Hematopoietic multipotent progenitor cell treated with erythropoietin and hydrocortisone succinate and interleukin-3 and kit ligand, for 17 days (in vitro differentiated cells): ENCODE measurements at places on chromosomes 13 and 19.
A peak's percentile ranks its signal among the peaks of the same experiment; 100 is the strongest.

- DNase-seq = no peak
These were observed at the start of gene ZNF442 for GRCh38 chr19:12365236-12366162. Gene ZNF442 (minus strand): TSS chr19:12365683. CDS start chr19:12363631, 2,052 bp downstream.

DNA sequence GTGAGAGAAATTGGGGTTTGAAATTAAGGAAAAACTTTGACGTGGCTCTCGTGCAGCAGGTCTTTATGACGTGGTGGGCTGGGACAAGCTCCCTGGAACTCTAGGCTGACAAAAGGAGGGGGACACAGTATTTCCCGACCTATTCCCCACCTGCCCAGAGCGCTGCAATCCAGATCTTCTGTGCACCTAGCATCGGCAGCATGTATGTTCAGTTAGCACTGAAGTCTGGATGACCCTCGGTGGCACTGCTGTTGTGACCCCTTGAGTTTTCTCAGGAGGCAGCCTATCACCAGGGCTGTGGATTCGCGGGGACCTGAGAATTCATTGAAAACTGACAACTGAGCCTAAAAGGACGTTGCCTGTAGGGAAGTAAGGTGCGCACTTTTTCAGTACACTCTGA, 9.1 kb upstream of the ZNF536 start:
- no peak for DNase-seq

- DNase-seq = peak; percentile 65
These were observed 469 bp downstream of the COX6B2 start for GRCh38 chr19:55353803-55354697.

DNA sequence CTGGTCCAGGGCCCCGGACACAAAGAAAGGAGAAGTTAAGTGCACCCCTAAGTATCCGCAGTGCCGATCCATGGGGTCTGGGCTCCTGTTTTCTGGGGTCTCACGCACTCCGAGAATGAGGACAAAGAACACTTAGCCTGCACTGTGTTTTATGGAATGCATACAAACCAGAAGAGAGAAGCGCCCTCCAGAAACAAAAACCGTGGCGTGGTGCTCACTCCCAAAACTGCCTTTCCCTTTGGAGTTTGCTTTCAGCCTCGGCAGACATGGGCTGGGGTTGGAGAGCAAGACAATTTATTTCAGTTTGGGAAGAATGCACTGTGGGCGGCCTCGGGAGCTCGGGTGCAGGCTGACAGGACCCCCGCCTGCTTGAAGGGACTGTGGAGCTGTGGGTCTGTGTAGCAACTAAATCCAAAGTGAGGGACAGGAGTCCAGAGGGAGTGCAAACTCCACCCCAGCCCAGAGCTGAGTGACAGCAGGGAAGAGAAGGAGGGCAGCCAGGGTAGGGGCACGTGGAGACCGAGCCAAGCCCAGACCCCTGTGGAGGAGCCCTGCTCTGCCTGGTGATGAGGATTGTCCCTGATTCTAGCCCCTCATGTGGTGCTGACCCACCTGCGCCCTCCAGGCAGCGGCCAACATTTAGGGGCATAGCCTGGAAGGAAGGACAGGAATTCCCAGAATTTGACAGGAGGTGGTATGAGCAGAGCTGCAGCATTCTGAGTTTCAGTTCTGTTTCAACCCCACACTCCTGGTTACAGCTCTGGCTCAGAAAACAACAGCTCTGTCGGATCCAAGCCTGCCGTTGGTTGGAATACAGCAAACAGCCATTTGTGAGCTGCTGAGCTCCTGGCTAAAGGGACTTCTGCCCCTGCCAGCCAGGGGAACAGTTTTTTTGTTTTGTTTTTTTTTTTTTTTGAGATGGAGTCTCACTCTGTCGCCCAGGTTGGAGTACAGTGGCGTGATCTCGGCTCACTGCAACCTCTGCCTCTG, 37.8 kb upstream of the POP4 start:
- no peak for DNase-seq

DNA sequence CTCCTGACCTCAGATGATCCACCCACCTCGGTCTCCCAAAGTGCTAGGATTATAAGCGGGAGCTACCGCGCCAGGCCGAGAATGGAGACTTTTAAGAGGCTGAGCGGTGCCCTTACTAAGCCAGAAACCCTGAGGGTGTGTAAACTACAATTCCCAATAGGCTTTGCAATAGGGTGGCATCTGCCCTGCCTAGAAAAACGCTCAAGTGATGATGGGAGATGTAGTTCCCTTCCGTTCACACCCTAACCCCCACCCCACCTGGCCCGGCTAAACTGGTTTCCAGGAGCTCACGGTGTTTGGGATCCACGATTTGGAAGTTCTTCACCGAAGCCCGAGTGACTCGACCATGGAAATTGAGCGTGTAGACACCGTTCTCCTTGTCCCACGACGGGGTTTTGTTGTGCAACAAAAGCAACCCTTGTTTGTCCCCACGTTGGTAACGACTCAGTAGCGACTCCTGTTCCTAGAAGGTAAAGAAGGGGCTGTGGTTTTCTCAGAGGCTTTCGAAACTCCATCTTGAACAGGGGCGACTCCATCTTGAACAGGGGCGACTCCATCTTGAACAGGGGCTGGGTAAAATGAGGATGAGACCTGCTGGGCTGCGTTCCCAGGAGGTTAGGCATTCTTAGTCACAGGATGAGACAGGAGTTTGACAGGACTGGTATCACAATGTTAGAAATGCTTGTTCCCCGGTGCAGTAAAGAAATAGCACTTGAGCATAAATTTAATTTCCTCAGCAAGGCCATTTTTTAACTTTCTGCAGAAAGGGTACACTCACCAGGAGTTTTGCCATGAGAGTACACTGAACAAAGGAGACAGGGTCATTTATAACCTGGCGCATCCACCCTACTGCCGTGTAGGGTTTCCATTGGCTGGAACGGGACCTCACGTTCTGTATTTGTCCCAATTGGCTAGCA, 9.8 kb downstream of the PPP1R15A start:
- peak; percentile 48 for DNase-seq

DNA sequence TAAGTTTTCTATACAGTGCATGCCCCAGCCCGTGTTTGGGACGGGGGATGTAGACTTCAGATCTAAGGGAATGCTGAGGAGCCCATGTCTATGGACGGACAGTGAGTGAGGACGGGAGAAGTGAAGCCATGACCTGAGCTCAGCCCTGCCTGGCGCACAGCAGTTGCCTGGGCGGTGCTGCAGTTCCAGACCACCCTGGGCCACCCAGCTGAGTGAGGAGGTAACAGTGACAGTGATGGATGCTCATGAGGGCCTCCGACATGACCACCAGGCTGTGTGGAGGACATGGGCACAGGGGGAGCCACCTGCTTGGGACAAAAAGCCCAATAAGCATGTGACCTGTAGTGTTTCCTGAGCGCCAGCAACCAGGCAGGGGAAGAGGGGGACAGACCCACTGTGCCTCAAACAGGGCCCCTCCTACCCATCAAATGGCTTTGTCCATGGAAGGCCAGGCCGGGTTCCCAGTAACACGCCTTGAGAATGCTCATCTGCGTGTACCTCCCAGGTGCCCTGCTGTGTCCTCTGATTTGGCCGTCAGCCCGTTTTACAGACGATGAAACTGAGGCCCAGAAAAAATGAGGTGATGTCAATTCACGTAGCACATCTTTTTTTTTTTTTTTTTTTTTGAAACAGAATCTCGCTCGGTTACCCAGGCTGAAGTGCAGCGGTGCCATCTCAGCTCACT, 22.6 kb downstream of the NOSIP start:
- no peak for DNase-seq

DNA sequence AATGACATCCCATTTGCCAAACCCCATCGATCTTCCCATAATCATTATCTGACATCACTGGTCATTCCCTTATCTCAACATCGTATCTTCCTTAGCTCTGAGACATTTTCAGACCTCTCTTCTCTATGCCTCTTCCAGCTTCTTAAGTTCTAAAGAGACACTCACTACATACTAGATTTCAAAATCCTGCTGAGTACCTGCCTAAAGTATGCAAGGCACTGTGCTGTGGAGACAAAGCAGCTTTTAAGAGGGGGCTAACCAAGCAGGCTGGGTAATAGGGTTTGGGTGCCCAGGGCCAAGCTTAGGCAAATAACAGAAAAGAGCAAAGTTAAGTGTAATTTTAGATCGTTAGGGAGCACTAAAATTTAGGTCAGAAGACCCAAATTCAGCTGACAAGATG, 3.4 kb upstream of the POMP start:
- DNase-seq = no peak

- no peak for DNase-seq
These were observed 2.4 kb upstream of the ZNF446 start for GRCh38 chr19:58473775-58474174.

DNA sequence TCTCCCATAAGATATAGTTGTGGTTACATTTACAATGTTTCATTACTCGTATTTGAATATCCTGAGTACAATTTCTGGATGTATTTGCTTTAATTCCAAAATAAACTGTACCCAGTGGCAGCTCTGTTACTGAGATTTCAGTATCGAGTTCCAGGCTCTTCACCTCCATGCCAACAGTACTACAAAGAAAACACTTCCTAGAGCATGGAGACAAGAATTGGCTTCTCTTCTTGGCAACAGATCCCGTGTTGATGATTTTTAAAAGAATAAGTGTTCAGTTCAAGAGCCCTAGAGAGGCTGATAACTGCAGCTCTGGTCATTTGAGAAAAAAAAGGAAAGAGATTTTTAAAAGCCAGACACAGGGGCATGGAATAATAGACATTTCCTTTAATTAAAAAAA, 302.8 kb downstream of the EFNB2 start:
- no peak for DNase-seq

- no peak for DNase-seq
These were observed 29.7 kb downstream of the LATS2 start for GRCh38 chr13:21031594-21032275.

DNA sequence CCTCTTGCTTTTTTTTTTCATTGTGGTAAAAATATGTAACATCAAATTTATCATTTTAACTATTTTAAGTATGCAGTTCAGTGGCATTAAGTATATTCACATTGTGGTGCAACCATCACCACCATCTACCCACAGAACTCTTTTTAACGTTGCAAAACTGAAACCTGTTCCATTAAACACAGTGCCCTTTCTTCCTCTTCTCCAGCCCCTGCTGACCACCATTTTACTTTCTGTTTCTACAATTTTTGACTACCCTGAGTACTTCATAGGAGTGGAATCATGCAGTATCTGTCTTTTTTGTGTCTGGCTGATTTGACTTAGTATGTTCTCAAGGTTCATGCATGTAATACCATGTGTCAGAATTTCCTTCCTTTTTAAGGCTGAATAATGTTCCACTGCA, 153.1 kb downstream of the FGF9 start:
- DNase-seq = no peak

DNA sequence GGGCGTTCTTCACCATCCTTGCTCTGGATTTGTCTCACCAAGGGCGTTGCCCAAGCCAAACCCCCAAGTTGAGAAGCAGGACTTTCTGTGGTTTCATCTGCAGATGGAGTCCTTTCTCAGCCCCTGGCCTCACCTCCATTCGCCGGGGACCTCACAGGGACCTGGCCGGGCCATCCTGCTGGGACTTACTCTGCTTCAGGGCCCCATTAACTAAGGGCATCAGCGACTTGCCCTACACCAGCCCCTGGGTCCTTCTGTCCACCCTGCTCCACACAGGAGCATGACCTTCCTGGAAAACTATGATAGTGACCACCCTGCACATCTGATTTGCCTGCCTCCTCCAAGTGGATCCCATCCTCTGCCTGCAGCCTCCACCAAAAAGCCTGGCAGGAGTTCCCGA, 47.2 kb upstream of the SPACA7 start:
- no peak for DNase-seq

- DNase-seq = no peak
These were observed 554.5 kb downstream of the PCDH9 start for GRCh38 chr13:66675620-66676019.

DNA sequence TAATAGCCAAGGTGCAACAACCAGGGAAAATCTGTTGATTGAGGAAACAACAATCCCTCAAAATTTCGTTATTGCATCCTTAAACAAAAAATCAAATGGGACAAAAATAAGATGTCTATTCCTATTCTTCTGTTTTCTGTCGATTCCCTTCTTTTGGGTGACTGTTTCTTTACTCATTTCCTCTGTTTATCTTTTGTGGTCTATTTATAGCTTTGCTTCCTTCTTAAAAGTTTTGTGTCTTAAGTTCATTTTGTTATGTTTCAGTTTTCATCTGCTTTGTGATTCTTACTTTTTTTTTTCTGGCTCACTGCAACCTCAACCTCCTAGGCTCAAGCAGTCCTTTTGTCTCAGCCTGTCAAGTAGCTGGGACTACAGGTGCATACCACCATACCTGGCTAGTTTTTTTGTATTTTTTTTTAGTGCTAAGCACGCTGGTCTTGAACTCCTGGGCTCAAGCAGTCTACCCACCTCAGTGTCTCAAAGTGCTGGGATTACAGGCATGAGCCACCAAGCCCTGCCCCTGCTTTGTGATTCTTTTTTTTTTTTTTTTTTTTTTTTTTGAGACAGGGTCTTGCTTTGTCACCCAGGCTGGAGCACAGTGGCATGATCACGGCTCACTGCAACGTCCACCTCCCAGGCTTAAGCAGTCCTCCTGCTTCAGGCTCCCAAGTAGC, 10.4 kb downstream of the ZNF146 start:
- no peak for DNase-seq

- DNase-seq = no peak
These were observed 13.6 kb downstream of the POLR1D start for GRCh38 chr13:27635266-27635665.

GRCh38 chr13:86737334-86737932, 933.7 kb upstream of the SLITRK5 start:
- no peak for DNase-seq

DNA sequence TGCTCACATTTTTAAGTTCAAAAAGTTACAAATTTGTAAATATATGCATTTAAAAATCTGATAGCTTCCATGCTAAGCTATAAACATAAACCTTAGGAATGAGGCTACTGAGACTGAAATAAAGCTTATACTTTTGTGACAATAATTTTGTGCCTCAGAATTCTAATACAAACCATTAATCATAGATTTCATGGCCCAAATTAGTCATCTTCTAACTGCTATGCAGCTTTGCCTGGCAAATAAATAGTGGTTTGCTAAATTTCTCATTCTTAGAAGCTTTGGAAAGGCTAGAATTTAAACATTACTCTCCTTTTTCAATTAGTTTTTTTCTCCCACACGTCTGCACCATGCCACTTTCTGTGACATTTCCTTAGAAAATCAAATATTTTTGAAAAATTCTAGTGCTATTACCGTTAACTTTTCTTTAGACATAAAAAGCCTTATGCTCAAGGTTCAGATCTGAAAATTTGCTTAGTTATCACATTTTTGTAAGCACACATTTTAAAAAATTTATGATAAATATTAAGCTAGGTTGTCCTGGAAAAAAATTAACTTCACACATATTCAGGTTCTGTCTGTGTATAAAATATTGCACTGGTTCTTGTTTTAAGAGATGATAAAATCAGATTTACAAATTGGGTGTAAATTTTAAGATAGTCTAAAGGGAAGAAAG, 46.9 kb downstream of the FNDC3A start:
- no peak for DNase-seq

- DNase-seq = no peak
These were observed 2.8 kb downstream of the ZNF20 start for GRCh38 chr19:12137221-12137940.

GRCh38 chr13:113975416-113975815, 1.5 kb upstream of the C13orf46 start:
- DNase-seq = no peak

GRCh38 chr13:91776611-91777193, 378.3 kb downstream of the GPC5 start:
- no peak for DNase-seq
